ENCODE measurements at places on chromosomes 2 and 18. TPM values are rescaled to one million over a fixed set of nuclear protein-coding genes. Genes with fewer than 3 reads are reported as not detected.

Gene TCF7L1
- 8.5 TPM for total RNA-seq

Gene HOXD8
- total RNA-seq: 30.3 TPM

Gene HAAO
- not detected for total RNA-seq

Gene CD226
- 1.0 TPM for total RNA-seq

Gene RAPGEF4
- 30.5 TPM for total RNA-seq

Gene CD8B2
- total RNA-seq: not detected

Gene MORN2
- 8.7 TPM for total RNA-seq

Gene OXER1
- total RNA-seq: not detected

Gene HDLBP
- total RNA-seq: 863 TPM

Gene TBC1D8
- 81.3 TPM for total RNA-seq

Gene MFSD2B
- total RNA-seq: under 0.01 TPM

Gene LIPT1
- total RNA-seq: 6.2 TPM

Gene TUBB8B
- 0.14 TPM for total RNA-seq

Gene MC4R
- not detected for total RNA-seq

Gene CHRND
- not detected for total RNA-seq

Gene THSD7B
- under 0.01 TPM for total RNA-seq

DNA sequence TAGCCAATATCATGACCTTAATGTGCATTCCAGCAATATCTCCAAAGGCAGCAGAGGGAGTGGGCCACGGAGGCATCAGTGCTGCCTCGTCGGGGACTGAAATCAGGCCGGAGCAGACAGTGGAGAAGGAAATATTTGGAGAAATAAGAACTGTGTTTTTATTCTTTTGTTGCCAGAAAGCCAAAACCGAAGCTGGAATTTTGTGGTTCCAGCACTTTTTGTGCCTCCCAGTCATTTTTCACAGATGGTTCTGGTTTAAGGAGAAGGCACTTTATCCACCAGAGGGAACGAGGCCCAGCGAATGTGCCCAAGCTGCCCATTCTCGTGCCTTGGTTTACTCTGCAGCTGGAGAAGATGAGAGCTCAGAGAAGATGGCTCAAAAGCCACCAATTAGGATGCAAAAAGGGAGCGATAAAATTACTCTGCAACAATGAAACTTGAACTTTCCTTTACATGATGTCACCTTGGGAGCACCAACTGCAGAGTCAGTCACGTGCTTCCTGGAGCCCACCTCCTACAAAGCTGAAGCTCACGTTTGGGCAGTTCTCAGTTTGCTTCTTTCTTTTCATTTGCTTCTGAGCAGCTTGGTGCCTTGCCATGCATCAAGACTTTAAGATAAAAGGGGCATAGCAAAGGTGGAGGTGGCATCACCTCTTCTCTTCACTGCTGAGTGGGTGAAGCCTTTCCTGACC, 288.7 kb downstream of the LPIN1 start:
- DNase-seq: no peak

DNA sequence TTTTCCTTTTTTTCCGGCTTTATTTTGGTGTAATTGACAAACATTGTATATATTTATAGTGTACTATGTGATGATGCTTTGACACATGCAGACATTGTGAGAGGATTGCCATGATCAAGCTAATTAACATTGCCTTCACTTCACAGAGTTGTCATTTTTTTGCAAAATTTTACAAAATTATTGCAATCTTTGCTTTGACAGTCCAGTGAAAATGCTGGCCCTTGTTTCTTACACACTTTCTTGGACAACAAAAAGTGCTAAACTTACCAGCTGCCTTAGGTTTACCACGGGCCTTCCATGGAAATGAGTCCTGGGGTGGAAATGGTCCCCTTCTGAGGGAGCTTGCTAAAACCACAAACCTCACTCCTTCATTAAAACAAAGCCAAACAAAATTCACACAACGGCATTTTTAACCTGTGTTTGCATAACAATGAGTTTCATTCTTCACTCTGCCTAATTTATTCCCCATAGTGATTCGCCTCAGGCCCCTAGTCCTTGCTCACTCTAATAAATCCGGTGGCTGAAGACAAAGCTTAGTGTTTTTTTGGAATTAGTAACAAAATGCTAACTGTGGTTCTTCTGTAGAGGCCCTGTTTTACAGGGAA, 32.2 kb downstream of the LINC00305 start:
- DNase-seq: no peak

DNA sequence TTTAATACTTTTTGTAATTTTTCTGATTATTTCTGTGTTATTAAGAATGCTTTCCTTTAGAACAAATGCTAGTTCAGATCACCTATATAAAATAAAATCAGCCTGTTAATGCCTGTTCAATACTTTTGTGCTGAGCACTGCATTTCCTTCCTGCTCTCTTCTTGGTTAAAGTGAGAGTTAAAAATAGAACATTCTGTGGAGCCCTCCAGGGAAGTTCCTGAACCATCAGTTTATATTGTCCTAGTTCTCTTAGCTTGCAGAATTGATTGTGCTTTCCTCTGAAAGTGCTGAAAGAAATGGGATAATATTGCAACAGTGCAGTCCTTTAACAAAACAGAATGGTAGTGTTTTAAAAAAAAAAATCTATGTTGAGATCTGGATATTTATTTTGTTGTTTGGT, 74.6 kb upstream of the UBXN4 start:
- peak; percentile 65 for DNase-seq

DNA sequence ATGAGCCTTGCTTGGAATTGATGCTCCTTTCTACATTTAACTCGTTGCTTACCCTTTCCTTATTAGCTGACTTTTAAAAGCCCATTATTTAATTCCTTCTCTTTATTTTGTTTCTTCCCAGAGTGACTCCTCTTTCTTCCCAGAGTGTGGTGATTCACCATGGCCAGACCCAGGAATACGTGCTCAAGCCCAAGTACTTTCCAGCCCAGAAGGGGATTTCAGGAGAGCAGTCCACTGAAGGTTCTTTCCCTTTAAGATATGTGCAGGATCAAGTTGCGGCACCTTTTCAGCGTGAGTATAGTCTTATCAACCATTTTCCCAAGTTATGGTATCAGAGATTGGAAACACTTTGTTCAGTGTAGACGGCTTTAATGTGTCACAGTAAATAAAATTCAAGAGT, 163.7 kb downstream of the LTBP1 start:
- no peak for DNase-seq

GRCh38 chr2:78301166-78301789, 724.2 kb upstream of the REG3G start:
- DNase-seq: no peak

DNA sequence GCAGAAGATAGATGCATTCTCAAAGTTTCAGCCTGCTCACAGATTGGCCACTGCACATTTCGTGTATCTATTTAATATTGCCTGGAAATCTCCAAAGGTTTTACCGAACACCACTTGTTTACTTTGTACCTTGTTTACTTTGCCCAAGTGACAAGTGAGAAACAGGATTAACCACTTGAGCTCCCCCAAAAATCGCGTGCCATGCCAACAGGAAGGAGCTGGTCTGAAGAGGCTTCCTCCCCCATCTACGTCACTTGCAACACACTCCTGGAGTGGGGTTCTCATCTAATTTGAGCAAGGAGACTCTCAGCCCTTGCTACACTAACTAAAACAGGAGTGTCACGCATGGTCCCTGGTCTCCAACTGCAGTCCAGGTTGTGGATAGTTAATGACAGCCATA, 212.5 kb upstream of the TMEM200C start:
- DNase-seq: no peak

GRCh38 chr18:72762515-72763122, 105.2 kb downstream of the NETO1 start:
- DNase-seq: peak; percentile 76

- DNase-seq: no peak
These were observed 8.5 kb downstream of the AGAP1 start for GRCh38 chr2:235502336-235502735.

GRCh38 chr18:43159086-43159770, 43.7 kb upstream of the RIT2 start:
- DNase-seq: no peak

- no peak for DNase-seq
These were observed 242.6 kb upstream of the RAB12 start for GRCh38 chr18:8366656-8367055.

- DNase-seq: no peak
These were observed 84.9 kb downstream of the MALT1 start for GRCh38 chr18:58756148-58756547.

Data from dermis blood vessel endothelial cell (primary cell).